ENCODE measurements at places on chromosomes 1 and 21. TPM values are rescaled to one million over a fixed set of nuclear protein-coding genes. Genes with fewer than 3 reads are reported as not detected.

PCP4L1 gene
- not detected for total RNA-seq

DNA sequence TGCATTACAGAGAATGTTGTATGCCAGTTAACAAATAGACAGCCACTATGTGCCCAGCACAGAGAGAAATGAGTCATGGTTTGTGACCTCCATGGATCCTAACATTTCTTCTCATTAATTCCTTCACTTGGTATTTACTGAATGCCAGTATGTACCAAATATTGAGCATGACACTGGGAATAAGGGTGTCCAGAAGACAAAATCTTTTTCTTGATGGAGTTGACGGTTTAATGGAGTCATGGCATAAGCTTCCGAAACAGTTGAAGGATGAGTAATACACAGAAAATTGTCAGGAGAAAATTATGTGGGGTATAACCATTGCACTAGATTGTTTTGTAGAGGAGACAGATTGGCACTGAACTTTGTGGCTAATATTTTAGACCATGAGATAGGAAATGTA is 36.9 kb downstream of the PTGFR start:
- DNase-seq, result no peak

DNA sequence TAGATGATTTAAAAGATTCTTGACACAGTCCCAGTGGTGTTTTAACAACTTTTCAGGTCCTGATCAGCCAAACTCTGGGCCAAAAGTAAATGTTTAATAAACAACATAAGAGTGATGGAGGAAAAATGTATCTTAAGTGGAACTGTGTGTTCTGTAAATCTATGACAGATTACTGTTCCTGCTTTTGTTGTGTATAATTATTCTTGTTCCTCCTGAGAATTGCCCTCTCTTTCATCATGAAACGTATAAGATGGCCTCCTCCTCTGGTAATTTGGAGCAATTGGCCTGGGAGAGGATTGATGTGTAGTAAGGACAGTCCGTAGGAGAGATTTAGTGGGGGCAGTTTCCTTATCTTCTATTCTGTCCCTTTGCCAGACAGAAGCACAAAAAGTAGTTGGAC is 34.5 kb downstream of the GALNT2 start:
- DNase-seq, result no peak

GRCh38 chr1:205785446-205785845 is 10.2 kb upstream of the RAB29 start:
- DNase-seq, result no peak

DNA sequence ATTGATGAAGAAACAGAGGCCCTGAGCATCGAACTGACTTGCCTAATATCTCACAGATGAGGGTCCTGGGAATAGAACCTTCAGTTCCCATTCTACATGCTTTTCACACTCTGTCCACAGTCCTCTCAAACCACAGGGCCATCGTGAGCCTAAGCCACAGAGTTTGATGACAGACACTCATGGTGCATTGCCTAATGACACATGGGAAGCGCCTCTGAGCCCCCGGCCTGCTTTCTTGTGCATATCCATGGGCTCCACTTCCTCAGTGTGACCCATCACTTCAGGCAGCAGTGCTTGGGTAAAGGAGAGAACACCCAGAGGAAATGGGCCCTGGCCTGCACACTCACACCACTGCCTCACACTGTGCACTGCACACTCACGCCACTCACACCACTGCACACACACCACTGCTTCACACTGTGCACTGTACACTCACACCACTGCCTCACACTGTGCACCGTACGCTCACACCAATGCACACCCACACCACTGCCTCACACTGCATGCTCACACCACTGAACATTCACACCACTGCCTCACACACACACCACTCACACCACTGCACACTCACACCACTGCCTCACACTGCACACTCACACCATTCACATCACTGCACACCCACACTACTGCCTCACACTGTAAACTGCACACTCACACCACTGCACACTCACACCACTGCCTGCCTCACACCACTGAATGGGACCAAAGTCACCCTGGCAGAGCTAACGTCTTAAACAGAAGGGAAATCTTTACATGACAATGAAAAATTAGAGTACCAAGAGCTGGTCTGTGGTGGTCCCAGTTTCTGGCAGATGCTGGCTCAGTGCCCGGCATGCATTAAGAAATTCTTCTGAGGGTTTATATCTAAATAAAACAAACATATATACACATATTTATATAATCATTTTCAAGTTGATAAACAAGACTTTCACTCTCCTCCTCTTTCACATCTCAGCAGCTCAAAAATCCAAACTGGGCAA is 53.0 kb downstream of the KANK4 start:
- DNase-seq, result no peak

GRCh38 chr1:111955755-111956154 is 33.7 kb downstream of the KCND3 start:
- no peak for DNase-seq

S100A10 gene
- total RNA-seq, result 145 TPM
